8988T (cell line): ENCODE measurements at places on chromosomes 4 and X.

GRCh38 chr4:105652286-105652888 is 56.1 kb downstream of the INTS12 start:
- no peak for DNase-seq

- DNase-seq = no peak
Measured at GRCh38 chr4:177051473-177052060, 258.1 kb upstream of the NEIL3 start.

DNA sequence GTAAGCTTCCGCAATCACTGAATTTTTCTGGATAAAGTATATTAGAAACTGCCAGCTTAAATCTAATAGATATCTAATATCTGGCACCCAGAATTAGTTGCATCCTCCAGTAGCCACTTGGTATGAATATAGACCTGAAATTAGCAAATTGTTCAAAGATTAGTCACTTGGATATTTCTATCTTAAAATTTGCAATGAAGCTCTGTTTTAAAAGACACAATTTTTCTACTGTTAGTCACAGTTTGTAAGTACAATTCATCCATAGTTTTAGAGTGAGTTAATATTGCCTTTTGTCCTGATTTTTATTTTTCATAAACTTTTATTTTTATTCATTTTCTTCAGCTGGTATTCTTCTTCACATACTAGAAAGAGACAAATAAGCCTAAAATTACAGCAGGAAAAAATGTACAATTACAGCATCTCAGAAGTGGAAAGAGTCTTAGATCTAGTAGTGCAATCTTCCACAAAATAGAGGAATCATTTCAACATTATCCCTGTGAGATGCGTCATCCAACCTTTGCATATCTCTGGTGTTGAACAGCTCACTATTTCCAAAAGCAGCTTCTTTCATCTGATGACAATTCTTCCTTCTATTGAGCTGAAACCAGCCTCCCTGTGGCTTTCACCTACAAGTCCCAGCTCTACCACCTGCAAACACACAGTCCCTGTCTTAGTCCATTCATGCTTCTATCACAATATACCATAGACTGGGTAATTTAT is 190.0 kb upstream of the AR start:
- DNase-seq = no peak

DNA sequence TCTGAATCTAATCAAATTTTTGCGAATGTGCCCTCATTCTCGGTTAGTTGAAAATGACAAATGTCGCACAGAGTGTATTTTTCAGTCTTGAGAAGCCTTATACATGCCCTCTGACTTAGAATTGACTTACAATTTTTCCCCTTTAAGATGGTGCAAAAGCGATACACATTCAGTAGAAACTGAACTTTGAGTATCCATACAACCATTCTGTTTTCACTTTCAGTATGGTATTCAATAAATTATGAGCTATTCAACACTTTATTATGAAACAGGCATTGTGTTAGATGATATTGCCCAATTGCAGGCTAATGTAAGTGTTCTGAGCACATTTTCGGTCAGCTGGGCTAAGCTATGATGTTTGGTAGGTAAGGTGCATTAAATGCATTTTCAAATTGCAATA is 43.4 kb downstream of the SLC9A7 start:
- DNase-seq = no peak

DNA sequence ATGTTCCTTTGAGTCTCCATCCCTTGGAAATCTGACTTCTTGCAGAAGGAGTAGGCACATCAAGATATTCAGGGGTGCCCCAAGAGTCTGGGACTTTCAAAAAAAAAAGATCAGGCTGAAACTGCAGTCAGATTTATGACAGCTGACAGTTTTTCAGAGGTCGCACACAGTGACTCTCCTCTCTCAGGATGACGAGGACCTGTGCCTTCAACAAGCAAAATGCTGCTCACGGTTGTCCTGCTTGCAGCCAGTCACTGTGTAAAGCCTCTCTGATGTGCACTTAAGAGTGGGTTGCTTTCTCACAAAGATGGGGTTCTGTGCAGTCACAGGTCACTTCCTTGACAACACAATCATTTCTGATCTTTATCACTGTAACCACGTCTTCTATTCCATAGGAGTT is 178.2 kb downstream of the PTTG2 start:
- no peak for DNase-seq

GRCh38 chrX:7202206-7202605 is 54.3 kb upstream of the PUDP start:
- no peak for DNase-seq

DNA sequence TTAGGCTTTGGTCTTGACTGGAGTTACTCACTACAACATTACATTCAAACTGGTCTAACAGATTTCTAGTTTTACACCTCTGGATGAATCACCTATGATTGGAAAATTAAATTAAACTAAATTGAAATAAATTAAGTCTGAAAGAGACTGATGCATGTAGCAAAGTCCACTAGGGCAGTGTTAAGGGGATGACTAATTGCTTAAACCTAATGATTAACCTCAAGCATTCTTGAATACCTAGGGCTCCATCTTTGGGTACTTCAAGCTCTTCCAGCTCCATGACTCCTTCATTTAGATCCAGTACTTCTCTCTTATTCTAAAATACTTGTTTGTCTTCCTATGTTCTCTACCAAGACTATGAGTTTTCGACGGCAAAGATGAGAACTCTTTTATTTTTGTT is 86.8 kb downstream of the SH2D1A start:
- DNase-seq = no peak
